ENCODE measurements at places on chromosomes 5 and 9.

- DNase-seq: no peak
Measured at GRCh38 chr5:170112876-170113521, 7.3 kb downstream of the FOXI1 start.

DNA sequence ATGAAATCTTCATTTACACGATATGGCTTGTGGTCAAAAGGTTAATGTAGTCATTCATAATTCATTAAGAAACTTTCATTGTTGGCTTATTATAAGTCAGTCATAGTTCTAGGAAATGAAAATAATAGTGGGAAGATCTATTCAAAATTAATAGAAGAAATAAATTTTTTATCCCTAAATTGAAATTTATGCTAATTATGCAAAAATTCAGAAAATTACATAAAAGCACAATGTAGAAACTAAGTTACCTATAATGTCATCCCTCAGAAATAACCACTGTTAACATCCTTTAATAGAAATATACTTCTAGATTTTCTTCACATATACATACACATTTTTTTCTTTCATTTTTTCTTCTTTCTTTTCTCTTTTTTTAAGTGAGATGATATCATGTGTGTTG is 15.9 kb upstream of the JAK2 start:
- DNase-seq: no peak

DNA sequence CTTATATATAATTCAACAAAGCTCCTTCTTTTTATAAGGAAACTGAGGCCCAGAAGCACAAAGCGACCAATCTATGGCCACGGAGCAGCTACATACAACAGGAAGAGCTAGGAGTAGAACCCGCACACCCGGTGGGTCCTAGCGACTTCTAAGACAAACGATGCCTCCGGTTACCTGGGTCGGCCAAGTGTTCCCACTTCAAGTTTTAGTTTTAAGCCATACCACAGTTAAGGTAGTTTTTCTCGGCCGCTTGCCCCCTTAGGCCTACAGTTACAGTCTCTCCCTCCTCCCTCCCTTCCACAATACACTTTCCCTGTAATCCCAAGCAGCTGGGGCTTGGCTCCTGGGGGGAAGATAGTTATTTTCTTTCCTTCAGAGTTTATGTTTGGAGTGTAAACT is 533 bp downstream of the SREK1IP1 start:
- DNase-seq: no peak

DNA sequence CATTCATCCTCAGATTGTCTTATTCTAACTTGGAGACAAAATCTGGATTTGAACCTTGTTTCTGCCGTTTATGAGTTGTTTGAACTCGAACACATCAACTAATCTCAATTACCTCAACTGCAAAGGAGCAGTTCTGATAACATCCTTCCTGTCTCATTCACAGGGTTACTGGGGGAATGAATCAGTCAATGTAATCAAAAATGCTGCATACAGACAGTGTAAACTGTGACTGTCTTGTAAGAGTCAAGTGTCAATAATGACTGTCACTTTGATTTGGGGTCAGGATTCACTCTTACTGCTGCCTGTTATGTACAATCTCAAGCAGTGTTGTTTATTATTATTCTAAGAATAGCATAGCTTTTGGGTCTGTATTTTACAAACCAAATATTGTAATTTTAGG is 273.8 kb downstream of the DOCK8 start:
- no peak for DNase-seq

- no peak for DNase-seq
Measured at GRCh38 chr9:133349965-133350616, 2.1 kb downstream of the RPL7A start.

- DNase-seq: no peak
Measured at GRCh38 chr9:133484671-133485437, 6.0 kb upstream of the SLC2A6 start.

- DNase-seq: no peak
Measured at GRCh38 chr9:68860419-68860818, 153.5 kb downstream of the PRKACG start.

DNA sequence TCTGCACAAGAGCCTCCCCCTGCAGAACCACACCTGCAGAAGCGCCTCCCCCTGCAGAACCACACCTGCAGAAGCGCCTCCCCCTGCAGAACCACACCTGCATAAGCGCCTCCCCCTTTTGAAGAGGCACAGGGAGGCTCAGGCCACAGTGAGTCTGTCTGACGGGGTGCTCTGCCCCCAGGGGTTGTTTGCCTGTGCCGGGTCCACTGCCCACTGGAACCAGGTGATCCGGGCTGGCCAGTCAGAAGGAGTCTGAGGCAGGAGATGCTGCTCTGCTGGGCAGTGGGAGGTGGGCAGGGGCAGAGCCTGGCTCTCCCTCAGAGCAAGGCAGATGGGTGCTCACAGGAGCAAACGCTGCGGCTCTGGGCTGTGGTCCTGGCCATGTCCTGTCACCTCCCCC is 60.8 kb upstream of the RNU6ATAC start:
- no peak for DNase-seq

- peak; percentile 52 for DNase-seq
Measured at GRCh38 chr9:15295761-15296405, 11.1 kb downstream of the TTC39B start.

- DNase-seq: peak; percentile 83
Measured at GRCh38 chr9:37913480-37914153, 9.7 kb upstream of the SLC25A51 start.

- DNase-seq: no peak
Measured at GRCh38 chr5:11030671-11031070, 269.6 kb upstream of the DAP start.

Measured in GM20000 (cell line).